ENCODE measurements at places on chromosomes 5 and 9.

DNA sequence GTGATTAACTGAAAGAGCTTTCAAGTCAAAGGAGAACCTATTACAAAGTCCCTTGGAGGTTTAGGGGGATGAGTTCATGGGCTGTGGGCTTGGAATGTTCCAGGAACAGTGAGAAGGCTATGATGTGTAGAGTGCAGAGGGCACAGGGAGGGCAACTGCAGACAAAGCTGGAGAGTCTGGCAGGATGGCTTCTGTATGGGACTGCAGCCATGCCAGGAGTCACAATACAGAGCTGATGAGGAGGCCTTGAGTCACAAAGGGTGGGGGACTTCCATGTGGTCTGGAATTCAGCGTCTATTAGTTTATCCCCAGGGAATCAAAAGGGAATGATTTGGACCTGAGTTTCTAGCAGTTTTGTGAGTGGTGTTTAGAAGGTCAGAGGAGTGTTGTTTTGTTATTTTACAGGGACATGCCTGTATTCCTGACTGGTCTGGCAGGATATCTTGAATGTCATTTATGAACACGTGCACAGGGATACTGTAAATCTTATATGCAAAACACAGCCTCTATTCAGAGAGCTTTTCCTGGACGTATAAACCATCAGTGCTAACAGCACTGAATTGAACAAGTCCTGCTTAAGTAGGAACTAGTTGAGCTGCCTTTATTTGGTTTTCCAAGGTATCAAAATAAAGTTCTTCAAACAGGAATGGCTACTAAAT is 14.3 kb upstream of the TEK start:
- DNase-seq: no peak

GRCh38 chr9:131252120-131252519 is 24.2 kb downstream of the FAM78A start:
- no peak for DNase-seq

GRCh38 chr5:572398-573019 is 39.6 kb upstream of the CEP72 start:
- no peak for DNase-seq

GRCh38 chr5:21774281-21774680 is 1078.9 kb downstream of the CDH12 start:
- DNase-seq: no peak

GRCh38 chr9:135905380-135906258 is 1.7 kb downstream of the CAMSAP1 start:
- no peak for DNase-seq

DNA sequence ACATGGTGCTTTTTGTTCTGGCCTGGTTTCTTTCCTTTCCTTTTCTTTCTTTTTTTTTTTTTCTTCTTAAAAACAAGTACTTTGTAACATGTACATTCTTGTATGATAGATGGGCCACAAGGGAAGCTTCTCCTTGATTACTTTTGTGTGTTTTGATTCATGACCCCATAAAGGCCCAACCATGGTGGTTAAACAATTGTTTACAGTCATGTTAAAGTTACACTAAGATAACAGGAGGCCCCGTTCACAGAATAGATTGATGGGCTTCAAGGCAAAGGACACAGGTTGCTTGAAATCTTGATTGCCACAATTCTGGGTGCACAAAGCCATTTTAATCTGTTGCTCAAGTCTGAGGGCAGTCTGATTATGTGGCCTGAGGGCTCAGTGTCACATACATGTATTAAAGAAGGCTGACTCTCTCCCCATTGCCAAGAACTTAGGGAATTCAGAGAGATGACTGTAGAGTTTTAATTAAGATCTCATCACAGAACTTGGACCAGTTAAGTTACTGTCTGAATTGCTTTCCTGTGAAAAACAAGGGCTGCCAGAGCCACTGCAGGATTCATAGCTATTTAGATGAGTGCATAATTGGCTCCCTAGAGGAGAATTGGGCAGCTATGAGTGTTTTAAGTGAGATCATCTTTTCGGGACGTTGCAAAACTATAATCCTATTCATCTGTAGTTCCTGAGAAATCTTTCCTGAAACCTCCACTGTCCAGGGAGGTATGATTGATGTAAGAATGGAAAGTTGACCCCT is 163.4 kb downstream of the TLE4 start:
- no peak for DNase-seq

GRCh38 chr5:178986326-178986960 is 8.7 kb downstream of the GRM6 start:
- DNase-seq: no peak

- no peak for DNase-seq
Measured at GRCh38 chr9:1388216-1388615, 338.1 kb downstream of the DMRT2 start.

- no peak for DNase-seq
Measured at GRCh38 chr9:134059661-134060395, 8.0 kb downstream of the BRD3 start.

DNA sequence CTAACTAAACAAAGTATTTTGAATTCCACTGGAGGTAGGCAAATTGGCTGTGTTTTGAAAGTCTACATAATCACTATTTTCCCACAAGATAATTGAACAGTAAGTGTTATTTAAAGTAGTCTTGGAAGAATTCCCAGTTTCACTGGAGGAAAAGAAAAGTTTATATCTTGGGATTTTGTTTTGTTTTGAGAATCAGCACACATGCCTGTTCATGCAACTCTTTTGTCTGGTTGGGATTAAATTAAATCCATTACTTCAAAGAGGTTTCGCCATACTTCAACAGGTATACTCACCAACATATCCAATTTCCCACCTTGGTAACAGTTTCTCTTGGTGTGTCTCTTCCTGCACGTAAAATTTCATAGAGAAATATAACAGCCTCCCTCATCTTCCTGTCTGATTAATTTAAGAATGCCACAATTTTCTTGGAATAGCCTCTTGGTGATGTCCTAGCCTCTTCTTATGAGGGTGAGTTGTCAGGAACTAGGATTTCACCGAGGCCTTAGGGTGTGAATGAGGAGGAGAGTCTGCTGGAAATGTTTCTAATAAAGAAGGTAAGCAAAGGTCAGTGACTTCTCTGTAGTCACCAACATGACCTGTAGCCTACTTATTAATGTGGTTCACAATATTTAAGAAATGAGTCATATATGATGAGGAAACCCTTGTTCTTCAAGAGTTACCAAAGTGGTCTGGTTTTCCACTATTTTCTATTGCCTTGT is 48.1 kb downstream of the ITGA2 start:
- no peak for DNase-seq

DNA sequence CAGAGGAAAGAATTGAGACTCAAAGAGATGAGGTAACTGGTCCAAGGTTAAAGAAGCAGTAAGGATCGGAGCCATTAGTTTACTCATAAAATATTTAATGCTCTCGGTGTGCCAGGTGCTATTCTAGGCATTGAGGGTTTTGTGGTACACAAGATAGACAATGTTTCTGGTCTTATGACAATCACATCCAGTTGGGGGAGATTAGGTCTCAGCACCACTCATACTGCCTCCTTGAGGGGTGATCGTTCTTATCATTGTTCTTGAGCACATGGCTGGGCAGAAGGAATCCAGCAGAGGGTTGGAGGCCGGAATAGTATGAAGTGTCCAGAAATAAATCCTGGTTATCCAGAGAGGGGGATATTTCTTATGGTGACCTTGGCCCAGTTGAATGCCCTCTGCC is 40.7 kb upstream of the LCP2 start:
- DNase-seq: no peak

DNA sequence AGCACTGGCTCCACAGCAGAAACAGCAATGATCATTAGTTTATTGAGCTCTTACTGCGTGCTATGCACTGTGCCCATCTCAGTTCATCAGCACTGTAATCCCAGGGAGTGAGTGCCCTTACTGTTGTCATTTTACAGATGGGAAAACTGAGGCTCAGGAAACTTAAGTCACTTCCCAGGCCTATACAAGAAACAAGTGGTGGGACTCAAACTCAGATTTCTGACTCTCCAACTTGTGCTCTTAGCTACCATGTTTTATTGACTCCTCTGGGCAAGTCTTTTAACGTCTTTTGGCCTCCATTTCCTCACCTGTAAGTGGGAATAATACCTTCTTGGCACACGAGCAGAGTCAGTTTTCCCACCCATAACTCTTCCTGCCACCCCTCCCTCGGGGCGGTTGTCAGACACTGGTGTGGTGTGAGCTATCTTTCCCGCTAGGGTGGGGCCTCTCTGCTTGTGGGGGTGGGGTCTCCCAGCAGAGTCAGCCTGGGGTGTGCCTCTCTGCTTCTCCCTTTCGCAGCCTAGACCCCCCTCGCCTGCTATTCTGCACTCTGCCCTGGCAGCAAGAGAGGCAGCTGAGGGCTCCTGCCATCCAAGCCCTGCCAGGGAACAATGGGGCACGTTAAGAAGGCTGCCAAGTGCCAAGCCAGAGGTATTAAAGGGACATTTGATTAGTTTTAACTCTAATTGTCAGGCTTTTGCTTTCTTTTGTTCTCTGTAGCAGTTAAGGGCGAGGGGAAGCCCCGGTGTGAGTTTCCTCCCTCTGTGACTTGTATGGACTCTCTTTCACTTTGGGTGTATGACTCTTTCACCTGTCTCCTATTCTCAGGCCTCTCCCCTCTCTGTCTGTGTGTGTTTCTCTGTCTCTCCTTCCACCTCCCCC is 12.1 kb downstream of the GALNT10 start:
- DNase-seq: peak; percentile 3

- no peak for DNase-seq
Measured at GRCh38 chr5:158123595-158123994, 264.6 kb upstream of the CLINT1 start.

GRCh38 chr5:123807177-123807945 is 295.4 kb downstream of the CSNK1G3 start:
- DNase-seq: no peak

GRCh38 chr9:3628239-3628638 is 102.4 kb upstream of the RFX3 start:
- no peak for DNase-seq

DNA sequence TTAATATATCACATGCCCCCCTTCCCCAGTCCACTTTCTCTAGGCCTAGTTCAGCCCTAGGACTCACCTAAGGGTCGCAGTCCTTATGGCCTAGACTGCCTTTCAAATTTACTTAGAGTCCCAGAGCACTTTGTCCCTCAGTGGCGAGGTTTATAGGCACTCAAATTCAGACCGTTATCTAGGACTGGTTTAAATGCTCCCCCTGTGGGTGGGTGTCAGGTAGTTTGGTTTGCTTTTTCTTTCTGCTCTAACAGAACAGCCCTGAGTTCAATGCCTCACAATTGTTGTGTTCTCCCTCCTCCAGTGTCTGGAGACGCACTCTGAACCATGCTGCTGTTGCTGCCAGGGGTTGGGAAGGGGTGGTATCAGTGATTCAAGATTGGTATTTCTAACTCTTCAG is 317.1 kb downstream of the MAT2B start:
- DNase-seq: no peak

DNA sequence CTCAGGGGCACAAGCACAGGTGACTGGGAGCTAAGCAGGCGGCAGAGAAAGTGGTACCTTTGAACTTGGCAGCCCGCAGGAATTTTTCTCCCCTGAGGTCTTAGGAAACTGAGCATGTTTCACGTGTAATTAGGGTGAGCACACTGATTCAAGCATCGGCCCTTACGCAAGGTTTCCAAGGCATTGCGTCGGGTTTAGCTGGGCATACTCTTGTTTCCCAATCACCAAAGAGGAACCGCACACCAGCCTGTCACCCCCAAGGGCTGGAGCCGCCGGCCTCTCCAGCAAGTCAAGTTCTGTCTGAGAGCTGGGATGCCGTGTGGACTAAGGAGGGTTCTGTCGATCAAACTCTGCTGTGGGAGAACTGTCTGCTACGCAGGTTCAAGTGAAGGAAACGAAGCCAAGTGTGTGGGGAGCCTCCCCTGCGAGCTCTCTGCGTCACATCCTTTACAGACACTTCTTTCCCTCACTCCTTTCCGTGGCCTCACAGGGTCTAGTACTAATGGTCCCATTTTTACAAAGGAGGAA is 53.0 kb downstream of the ERGIC1 start:
- no peak for DNase-seq

Measured in activated CD4-positive, CD25-positive, alpha-beta regulatory T cell (primary cell).